ENCODE measurements at places on chromosomes 4 and X. TPM values are rescaled to one million over a fixed set of nuclear protein-coding genes. Genes with fewer than 3 reads are reported as not detected.

Gene PDCL2
- not detected for total RNA-seq

Gene RGN
- total RNA-seq, result 4.7 TPM

Gene FAM184B
- not detected for total RNA-seq

Gene GPR50
- not detected for total RNA-seq

Gene TRPC5OS
- total RNA-seq, result not detected

Gene CXCL1
- 26.3 TPM for total RNA-seq

Gene BBS12
- total RNA-seq, result 2.2 TPM

Gene YTHDC1
- total RNA-seq, result 61.4 TPM

Gene DRP2
- 1.5 TPM for total RNA-seq

DNA sequence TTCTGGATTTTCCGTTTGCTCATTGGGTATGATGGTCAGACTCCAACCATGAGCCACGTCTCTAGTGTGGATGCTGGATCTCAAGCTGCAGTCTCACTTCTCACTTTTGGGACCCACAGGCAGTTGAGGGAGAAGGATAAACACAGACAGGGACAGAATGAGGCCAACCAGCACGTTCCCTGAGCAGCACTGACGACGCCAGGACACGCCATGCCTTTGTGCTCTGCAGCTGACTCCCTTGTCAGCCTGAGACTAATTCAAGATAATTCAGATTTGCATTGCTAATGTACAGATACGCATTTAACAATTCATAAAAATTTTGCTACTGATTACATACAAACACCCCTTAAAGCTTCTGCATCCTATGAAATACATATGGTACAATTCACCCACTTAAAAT, 106.5 kb downstream of the FAM193A start:
- H3K4me3 ChIP-seq, result no peak overlapping the region
- no peaks in the 10 kb centered on the region for H3K27me3 ChIP-seq
- DNase-seq, result no peak
- no peaks in the 10 kb centered on the region for H3K36me3 ChIP-seq
- no peaks in the 10 kb centered on the region for H3K4me1 ChIP-seq

- H3K36me3 ChIP-seq, result no peaks in the 10 kb centered on the region
- H3K27ac ChIP-seq, result no peak overlapping the region
- no peak overlapping the region for H3K4me3 ChIP-seq
- no peaks in the 10 kb centered on the region for H3K27me3 ChIP-seq
Observed at GRCh38 chrX:147962476-147962875, 18.7 kb upstream of the FMR1NB start.

- DNase-seq, result no peak
- no peaks in the 10 kb centered on the region for H3K4me1 ChIP-seq
- H3K4me3 ChIP-seq, result no peak overlapping the region
- H3K36me3 ChIP-seq, result no peaks in the 10 kb centered on the region
- no peaks in the 10 kb centered on the region for H3K27me3 ChIP-seq
Observed at GRCh38 chr4:166594326-166594946, 639.9 kb downstream of the SPOCK3 start.

GRCh38 chr4:87097075-87097474, 123.3 kb downstream of the KLHL8 start:
- no peaks in the 10 kb centered on the region for H3K36me3 ChIP-seq
- no peak for DNase-seq
- H3K4me1 ChIP-seq, result peaks cover 24% of the 10 kb centered on the region
- H3K4me3 ChIP-seq, result no peak overlapping the region
- H3K27me3 ChIP-seq, result no peaks in the 10 kb centered on the region
- H3K27ac ChIP-seq, result no peak overlapping the region

DNA sequence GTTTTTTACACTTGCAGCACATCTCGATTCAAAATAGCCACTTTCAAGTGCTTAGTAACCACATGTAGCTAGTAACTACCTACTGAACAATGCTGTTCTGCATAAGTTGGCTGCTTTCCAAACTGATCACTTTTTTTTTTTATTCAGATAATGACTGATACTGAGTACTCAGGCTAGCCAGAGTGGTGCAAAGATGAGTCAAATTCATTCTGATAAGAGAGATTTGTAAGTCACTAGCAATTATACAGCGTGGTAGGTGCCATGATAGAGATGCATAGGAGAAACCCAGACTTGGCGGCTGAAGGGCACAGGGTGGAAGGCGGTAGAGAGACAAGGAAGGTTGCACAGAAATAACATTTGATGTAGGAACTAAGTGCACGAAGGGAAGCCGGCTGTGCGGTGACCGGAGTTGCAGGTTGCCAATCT, 357 bp upstream of the IGBP1 start:
- DNase-seq, result no peak
- peaks cover 13% of the 10 kb centered on the region for H3K4me1 ChIP-seq
- peak overlapping the region; percentile 81 for H3K27ac ChIP-seq
- no peaks in the 10 kb centered on the region for H3K36me3 ChIP-seq

DNA sequence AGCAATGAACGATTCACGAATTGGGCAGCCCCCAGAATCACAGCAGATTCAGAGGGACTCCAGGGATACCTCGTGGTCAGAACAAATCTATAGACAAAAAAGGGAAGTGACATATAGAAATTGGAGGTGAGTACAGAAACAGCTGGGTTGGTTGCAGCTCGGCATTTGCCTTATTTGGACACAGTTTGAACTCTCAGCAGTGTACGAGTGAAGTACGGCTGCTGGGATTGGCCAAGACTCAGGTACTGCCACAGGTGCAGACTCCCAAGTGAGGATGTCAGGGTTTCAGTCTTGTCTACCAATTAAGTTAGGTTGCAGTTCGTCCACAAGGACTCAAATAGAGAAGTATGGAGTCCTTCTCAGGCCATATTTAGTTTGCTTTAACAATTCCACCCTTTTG, 28.2 kb downstream of the HTT-AS start:
- H3K4me3 ChIP-seq, result no peak overlapping the region
- H3K27ac ChIP-seq, result no peak overlapping the region
- no peaks in the 10 kb centered on the region for H3K36me3 ChIP-seq
- H3K27me3 ChIP-seq, result no peaks in the 10 kb centered on the region

- no peaks in the 10 kb centered on the region for H3K27me3 ChIP-seq
- no peak overlapping the region for H3K4me3 ChIP-seq
- DNase-seq, result no peak
- H3K27ac ChIP-seq, result no peak overlapping the region
- peaks cover 40% of the 10 kb centered on the region for H3K4me1 ChIP-seq
- no peaks in the 10 kb centered on the region for H3K36me3 ChIP-seq
Observed at GRCh38 chr4:82784681-82785610, 13.7 kb downstream of the SCD5 start.

DNA sequence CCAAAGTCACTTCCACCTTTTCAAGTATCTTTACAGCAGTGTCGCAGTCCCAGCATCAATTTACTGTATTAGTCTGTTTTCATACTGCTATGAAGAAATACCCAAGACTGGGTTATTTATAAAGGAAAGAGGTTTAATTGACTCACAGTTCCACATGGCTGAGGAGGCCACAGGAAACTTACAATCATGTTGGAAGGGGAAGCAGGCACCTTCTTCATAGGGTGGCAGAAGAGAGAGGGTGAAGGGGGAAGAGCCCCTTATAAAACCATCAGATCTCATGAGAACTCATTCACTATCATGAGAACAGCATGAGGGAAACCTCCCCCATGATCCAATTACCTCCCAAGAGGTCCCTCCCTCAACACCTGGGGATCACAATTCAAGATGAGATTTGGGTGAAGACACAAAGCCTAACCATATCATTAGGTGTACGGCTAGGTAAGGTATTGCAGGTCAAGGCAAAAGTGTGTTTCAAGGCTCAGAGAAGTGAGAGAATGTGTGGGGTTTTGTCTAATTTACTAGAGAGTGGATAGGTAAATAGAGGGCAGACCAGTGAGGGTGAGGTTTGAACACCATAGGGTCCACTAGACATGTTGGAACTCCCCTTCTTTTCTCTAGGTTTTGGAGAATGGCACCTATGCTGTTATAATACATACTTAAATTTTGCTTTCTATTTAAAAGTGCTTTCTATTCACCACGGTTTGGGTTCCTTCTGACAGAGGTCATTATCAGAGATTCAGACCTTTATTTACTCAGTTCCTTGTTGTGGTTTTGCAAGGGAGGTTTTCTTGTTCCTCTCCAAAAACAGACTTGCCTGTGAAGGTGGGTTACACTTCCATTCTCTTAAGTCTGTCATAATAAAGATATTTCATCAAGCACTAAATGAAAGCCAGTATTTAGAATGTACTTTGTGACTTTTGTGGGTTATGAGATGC, 186.6 kb downstream of the CPEB2 start:
- no peak overlapping the region for H3K4me3 ChIP-seq
- H3K36me3 ChIP-seq, result no peaks in the 10 kb centered on the region
- no peak overlapping the region for H3K27ac ChIP-seq
- no peaks in the 10 kb centered on the region for H3K27me3 ChIP-seq

GRCh38 chr4:132504438-132504837, 644.7 kb upstream of the PCDH10 start:
- H3K36me3 ChIP-seq, result no peaks in the 10 kb centered on the region
- DNase-seq, result no peak
- no peaks in the 10 kb centered on the region for H3K27me3 ChIP-seq
- no peak overlapping the region for H3K4me3 ChIP-seq
- H3K27ac ChIP-seq, result no peak overlapping the region
- H3K4me1 ChIP-seq, result no peaks in the 10 kb centered on the region

DNA sequence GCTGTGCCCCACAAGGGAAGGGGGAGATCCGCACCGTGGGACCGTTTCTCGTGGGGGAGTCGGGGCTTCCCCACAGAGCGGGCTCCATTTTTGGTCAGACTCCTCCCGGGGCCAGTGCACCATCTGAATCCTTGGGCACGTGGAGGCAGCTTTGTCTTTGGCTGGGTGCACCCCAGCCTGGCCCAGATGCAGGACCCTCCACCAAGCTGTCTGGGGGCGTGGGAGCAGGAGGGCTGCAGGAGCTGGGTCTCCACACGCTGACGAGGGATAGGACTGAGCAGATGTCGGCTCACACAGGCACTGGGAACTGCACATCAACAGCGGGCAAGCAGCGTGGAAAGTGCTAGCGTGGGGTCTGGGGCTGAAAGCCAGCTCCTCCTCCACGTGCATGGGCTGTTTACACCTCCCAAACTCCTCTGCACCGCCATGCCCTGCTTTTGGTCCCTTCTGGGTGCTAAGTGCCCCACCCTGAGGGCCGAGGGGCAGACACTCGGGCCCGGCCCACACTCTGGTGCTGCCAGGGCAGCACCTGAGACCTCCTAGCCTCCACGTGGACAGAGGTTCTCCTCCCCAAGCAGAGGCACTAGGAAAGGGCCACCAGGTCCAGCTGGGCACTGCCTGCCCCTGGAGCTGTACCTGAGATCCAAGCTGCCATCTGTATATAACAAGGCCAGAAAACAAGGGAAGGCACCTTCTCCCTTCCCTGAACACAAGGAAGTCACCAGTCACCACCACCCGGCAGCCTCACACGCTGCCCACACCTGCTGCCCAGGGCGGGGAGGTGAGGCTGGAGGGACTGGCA, 13.8 kb downstream of the DGKQ start:
- H3K36me3 ChIP-seq, result peaks cover 37% of the 10 kb centered on the region
- H3K4me3 ChIP-seq, result no peak overlapping the region

DNA sequence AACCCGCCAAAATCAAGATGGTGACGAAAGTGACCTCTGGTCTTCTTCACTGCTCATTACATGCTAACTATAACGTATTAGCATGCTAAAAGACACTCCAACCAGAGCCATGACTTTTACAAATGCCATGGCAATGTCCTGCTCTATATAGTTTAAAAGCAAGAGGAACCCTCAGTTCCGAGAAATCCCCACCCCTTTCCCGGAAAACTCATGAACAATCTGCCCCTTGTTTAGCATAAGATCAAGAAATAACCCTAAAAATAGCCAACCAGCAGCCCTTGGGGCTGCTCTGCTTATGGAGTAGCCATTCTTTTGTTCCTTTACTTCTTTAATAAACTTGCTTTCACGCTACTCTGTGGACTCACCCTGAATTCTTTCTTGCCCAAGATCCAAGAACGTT, 463.5 kb upstream of the FAM241A start:
- DNase-seq, result no peak
- H3K27me3 ChIP-seq, result no peaks in the 10 kb centered on the region
- no peak overlapping the region for H3K4me3 ChIP-seq
- H3K4me1 ChIP-seq, result no peaks in the 10 kb centered on the region

GRCh38 chrX:83512111-83512510, 4.0 kb downstream of the POU3F4 start:
- no peak overlapping the region for H3K27ac ChIP-seq
- no peaks in the 10 kb centered on the region for H3K36me3 ChIP-seq
- peaks cover 10% of the 10 kb centered on the region for H3K27me3 ChIP-seq
- no peak for DNase-seq

DNA sequence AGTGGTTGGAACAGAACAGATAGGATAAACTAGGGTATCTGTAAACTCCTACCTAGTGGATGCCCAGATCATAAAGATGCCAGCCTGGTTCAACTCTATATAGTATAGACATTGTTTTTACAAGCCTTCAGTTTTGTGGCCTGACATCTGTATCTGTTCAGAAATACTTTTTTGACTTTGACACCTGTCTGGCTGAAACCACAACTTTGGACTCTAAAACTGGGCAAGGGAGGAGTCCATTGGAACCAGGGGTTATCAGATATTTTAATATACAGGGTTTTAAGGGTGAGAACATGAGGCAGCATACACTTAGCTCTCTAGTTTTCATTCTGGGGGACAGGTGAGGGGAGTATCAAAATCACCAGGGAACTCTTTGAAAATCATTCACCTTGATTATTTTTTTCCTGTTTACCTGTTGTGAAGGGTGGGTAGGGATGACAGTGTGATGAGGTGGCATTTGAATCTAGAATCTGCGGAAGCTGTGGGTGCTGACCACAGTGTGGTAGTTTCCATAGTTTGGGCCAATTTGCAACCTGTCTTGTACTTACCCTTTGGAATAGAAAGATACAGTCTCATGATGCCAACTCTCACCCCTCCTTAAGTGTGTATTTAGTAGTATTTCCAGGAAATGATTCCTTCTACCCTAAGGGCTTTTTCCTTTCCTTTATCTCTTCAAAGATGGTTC, 20.6 kb downstream of the GAB1 start:
- no peaks in the 10 kb centered on the region for H3K27me3 ChIP-seq
- no peak overlapping the region for H3K4me3 ChIP-seq
- H3K27ac ChIP-seq, result peak overlapping the region; percentile 5
- no peaks in the 10 kb centered on the region for H3K36me3 ChIP-seq
- H3K4me1 ChIP-seq, result peaks cover 81% of the 10 kb centered on the region

- no peak overlapping the region for H3K4me3 ChIP-seq
- DNase-seq, result no peak
- H3K27me3 ChIP-seq, result no peaks in the 10 kb centered on the region
- no peaks in the 10 kb centered on the region for H3K4me1 ChIP-seq
- no peak overlapping the region for H3K27ac ChIP-seq
Observed at GRCh38 chr4:105116616-105117319, 29.9 kb upstream of the TET2 start.

GRCh38 chr4:101421386-101421785, 74.1 kb upstream of the PPP3CA start:
- H3K27me3 ChIP-seq, result no peaks in the 10 kb centered on the region
- H3K4me3 ChIP-seq, result no peak overlapping the region
- peaks cover 5% of the 10 kb centered on the region for H3K4me1 ChIP-seq

- H3K4me1 ChIP-seq, result no peaks in the 10 kb centered on the region
- H3K27ac ChIP-seq, result no peak overlapping the region
Observed at GRCh38 chr4:127149086-127149485, 483.7 kb upstream of the INTU start.

GRCh38 chrX:111857534-111858060, 18.4 kb upstream of the TRPC5OS start:
- no peak overlapping the region for H3K4me3 ChIP-seq
- no peaks in the 10 kb centered on the region for H3K4me1 ChIP-seq
- no peak for DNase-seq
- no peak overlapping the region for H3K27ac ChIP-seq
- no peaks in the 10 kb centered on the region for H3K27me3 ChIP-seq

All from vagina (tissue), 2 donors.